Activated T-cell treated with anti-CD3 and anti-CD28 coated beads for 4 hours (primary cell): ENCODE measurements at places on chromosomes 12 and 14.

DNA sequence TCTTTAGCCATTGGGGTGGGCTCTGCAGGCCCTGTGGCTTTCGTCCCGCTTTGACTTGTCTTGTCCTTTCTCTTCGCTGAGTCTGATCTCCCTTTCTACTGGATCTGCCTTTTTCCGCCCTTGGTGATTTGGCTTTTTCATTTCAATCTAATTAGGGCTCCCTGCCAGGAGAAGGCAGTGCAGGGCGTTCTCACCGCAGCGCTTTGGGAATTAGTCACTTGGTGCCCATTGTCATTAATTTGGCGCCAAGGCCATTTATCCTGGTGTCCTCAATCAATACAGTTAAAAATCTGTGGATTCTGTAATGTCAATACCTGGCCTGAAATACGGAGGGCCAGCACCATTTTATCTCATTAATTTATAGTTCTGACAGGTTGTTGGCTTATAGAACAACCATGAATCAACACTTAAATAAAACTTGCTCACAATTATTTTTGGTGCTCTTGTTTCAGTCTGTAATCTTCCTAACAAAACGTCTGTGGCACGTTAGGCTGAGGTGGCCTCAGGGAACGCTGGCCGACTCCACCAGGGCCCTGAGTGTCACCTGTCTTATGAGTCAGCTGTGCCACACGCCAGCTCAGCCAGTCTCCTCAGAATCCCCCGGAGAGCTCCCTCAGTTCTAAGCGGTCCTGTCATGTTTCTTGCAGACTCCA lies 115.7 kb downstream of the BEGAIN start:
- no peak for DNase-seq

DNA sequence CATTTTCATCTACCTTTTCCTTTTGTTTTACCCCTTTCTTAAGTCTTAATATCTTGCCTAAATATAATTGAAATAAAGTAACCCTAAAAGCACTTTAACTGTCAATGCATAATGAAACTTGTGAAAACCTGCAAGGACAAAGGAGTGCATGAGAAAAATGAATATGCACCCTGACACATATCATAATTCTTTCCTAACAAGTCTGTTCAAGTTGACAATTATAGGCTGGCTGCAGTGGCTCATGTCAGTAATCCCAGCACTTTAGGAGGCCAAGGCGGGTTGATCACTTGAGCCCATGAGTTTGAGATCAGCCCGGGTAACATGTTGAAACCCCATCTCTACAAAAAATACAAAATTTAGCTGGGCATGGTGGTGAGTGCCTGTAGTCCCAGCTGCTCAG lies 65.4 kb downstream of the FGD6 start:
- DNase-seq: no peak

- no peak for DNase-seq
Measured at GRCh38 chr12:27551172-27551840, 27.3 kb downstream of the PPFIBP1 start.

GRCh38 chr14:92353447-92353846 lies 30.5 kb downstream of the SLC24A4 start:
- no peak for DNase-seq

- DNase-seq: no peak
Measured at GRCh38 chr12:48132826-48133225, 13.7 kb downstream of the PFKM start.

DNA sequence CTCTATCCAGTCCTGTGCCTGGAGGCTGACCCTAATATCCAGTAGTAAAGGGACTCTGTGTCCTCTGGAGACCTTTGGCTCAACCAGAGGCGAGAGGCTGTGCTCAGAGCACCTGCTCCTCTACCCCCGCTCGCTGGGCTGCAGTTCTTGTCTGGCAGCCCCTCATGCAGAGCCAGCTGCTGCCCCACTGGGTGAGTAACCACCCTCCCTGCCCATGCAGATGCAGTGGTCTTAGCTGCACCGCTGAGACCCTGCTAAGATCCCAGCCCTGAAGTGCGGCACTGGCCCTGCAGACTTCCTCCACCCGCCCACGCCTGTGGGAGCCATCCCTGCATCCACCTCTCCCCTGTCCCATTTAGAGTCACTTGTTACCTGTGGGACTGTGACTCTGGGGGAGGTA lies 347.5 kb upstream of the SFSWAP start:
- DNase-seq: no peak

DNA sequence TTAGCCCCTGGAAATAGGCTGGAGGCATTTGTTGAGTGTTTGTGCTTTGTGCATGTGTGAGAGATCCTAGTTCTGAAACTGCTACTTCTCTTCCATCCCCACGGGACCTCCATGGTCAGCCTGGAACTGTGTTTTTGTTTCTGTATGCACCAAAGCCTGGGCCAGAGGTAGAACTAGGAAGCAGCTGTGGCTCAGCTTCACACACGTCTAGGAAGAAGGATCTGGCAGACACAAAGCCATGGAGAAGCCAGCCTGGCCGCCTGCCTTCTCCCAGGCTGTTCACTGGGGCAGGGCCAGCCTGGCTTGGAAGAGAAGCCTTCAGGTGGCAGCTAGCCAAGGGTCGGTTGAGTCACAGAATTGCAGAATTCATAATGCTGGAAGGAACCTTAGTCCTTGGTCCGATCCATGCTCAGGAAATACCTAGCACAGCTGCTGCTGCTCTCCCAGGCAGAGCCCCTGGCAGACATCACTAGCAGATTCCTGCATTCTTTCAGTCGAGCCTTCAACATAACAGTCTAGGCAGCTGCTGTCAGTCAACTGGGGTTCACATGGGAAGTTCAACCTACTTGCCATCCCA lies 27.0 kb downstream of the RIN3 start:
- DNase-seq: no peak

DNA sequence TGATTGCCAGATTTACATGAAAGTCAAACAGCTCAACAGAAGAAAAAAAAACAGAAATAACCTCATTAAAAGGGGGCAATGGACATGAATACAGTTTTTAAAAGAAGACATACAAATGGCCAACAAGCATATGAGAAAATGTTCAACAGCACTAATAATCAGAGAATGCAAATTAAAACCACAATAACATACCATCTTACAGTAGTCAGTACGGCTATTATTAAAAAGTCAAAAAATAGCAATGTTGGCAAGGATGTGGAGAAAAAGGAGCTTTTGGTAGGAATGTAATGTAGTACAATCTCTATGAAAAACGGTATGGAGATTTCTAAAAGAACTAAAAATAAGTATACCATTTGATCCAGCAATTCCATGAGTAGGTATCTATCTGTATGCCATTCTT lies 272.1 kb downstream of the CEP128 start:
- no peak for DNase-seq

DNA sequence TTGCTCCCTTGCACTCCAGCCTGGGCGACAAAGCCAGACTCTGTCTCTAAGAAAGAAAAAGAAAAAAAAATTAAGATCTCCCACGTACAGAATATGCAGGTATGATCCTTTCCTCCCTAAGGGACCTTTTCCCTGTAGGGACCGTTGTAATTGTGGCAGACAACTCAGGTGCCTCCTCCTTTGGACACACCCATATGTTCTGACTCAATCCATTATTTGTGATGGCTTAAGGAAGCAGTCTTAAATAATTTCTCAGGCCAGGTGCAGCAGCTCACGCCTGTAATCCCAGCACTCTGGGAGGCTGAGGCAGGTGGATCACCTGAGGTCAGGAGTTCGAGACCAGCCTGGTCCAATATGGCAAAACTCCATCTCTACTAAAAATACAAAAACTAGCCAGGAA lies 53.1 kb downstream of the TMCC3 start:
- DNase-seq: no peak

GRCh38 chr12:116539361-116539771 lies 19.8 kb upstream of the MAP1LC3B2 start:
- no peak for DNase-seq
